Stimulated activated CD8-positive, alpha-beta memory T cell treated with anti-CD3 and anti-CD28 coated beads, Interleukin-15, amount 100 ng/mL, for 24 hours (primary cell): ENCODE measurements at places on chromosomes 4 and X.

DNA sequence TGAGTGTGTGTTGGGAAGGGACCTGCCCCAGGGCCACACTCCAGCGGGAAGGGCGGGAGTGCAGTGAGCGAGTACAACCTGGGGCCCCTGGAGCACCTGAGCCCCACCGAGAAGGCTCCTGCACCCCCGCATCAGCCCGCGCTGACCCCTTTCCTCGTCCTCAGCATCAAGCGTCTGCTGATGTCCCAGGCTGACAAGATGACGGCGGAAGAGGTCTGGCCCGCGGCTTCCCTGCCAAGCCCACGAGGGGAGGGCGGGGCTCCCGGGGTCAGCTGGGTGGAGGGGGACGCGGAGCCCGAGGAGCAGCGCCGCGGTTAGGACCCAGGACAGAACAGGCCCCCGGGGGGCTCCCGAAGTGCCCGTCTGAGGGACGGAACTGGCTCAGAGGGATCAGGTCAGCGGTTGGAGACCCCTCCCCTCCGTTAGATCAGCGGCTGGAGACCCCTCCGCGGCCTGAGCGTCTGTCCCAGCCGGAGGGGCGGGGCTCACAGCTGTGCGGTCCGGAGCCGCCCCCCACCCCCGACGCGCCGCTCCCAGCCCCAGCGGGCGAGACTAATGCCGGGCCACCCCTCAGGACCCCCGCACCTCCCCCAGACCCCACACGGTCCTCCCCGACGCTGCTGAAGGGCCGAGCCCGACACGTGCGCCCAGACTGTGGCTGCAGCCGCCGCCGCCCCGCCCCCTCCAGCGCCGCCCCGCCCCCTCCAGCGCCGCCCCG, 6.7 kb downstream of the MYL5 start:
- DNase-seq = no peak

DNA sequence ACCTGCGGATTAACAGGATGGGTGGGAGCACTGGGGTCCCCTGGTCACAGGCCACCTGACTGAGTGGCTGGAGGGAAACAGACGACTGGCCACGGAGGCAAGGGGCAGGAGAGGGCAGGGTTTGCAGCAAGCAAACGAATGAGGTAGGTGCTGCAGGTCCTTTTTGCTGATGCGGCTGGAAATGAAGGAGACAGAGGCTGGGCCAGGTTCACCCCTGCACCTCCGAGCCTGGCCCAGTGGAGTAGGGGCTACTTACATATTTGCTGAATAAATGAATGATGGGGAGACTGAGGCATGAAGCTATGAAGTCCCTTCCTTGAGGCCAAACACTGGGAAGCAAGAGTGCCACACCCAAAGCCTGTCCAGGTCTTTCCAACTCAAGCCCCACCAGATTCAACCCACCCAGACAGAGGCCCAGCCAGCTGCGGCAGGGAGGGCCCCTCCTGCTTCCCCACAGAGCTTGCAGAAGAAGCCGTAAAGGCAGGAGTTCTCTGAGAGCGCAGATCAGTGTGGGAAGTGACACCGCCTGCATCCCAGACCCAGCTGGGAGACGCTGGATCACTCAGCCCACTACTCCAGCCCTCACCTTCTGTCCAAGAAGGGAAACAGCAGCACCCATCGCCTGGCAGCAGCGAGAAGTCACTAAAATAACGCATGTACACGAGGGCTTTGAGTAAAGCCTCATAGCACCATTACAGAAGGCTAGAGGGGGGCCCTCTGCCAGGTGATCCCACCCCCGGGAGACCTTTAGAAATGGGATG, 36.1 kb upstream of the C4orf50 start:
- no peak for DNase-seq

GRCh38 chr4:161564230-161564834, 599.5 kb downstream of the FSTL5 start:
- no peak for DNase-seq

GRCh38 chr4:14700083-14700482, 302.2 kb upstream of the CPEB2 start:
- DNase-seq = no peak

- no peak for DNase-seq
Measured at GRCh38 chr4:153788413-153789276, at the start of gene SFRP2. TSS of gene SFRP2 (minus strand) at chr4:153789083. CDS start at chr4:153788835, 248 bp downstream.

DNA sequence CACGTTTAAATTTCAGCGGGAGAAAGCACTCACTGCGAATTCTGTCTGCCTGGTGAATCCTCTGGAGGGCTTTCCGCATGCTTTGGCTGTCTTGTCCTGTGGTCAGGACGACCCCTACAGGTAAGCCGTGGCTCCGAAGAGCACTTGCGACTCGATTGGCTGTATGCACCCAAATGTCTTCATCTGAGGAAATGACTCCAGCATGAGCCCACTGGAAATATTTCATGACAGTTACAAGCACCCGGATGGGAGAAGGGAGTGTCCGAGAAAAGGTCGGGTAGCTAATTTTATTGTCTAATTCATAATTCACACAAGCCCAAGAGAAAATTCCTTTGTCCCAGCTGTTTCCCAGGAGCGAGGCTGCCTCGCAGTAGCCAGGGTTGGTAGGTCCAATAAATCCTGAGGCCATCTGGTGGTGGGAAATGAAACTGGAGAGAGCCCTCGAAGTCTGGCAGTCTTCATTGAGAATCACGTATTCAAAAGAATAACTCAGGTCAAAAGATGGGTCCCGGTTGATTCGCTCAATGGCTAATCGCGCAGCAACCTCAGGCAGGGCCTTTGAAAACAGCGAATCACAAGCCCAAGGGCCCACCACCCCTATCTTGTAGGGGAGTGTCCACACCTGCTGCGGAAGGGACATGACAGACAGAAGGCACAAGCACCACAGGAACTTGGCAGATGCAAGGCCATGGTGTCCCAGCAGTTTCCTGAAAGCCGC, 6.6 kb downstream of the GUCY2F start:
- no peak for DNase-seq

GRCh38 chrX:72046447-72046846, 85.3 kb downstream of the RTL5 start:
- no peak for DNase-seq

DNA sequence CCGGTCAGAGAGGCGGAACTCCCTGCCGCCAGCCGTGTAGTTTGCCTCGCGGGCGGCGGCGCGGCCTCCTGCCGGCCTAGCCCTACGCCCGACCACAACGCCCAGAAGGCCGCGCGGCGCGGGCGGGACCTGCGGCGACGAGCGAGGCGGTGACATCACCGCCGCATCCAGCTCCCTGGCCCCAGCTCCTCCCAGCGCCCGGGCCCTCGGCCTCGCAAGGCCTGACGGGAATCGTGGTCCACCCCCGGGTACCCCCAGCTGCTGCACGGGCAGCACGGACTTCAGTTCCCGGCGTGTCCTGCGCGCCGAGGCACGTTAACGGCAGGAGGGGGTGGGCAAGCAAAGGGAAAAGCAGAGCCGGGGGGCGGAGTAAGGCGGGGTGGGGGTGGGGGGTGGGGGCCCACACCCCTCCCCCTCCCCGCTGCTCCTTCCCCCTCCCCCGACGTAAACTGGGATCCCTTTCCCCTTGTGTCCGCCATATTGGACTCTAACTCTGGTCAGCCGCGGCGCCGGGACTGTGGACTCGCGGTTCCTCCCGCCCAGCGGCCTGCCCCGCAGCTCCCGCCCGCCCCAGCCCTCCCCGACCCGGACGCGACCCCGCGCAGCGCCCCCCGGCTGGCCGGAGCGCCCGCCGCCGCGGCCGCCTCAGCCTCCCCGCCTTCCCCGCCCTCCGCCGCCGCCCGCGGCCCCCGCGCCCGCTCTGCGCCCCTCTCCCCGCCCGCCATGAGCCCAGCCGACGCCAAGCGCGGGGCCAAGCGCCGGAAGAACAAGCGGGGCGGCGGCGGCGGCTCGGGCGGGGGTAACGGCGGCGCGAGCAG, at the start of gene FAM193A:
Gene FAM193A (plus strand): TSS at position 455 of the 818 bp plus-strand sequence. CDS start 269 bp downstream, at position 724.
- peak; percentile 90 for DNase-seq

- no peak for DNase-seq
Measured at GRCh38 chr4:182265881-182266280, 22.7 kb downstream of the TENM3 start.

- no peak for DNase-seq
Measured at GRCh38 chr4:156223985-156224384, 270.3 kb upstream of the CTSO start.

- DNase-seq = no peak
Measured at GRCh38 chr4:111540671-111541070, 604.6 kb upstream of the FAM241A start.

- no peak for DNase-seq
Measured at GRCh38 chr4:21991562-21991961, 43.0 kb upstream of the KCNIP4 start.

DNA sequence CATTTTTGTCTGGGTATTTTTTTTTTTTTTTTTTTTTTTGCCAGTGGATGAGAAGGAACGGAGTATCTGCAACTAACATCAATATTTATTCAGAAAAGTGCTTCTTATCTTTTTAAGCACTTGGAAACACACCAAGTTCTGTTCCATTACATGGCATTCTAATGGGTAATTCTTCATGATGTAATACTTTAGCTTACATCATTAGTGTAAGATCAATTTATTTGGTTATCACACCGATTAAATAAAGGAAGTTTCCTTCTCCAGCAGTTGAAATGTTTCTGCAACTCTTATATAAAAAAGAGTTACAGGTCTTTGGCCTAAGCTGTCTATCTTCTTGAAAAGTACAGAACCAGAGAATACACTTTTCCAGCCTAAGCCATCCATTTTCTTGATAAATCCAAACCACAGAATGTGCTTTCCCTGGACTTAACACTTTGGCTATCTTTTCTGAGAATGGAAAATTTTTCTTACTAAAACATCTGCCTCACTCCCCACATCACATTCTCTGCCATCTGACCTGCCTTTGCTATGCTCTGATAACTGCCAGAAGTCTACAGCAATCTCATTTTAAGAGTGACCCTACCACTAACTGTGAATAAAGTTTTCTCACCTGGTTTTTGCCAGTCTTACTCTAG, 191.9 kb upstream of the MAB21L2 start:
- no peak for DNase-seq

- DNase-seq = no peak
Measured at GRCh38 chr4:19831644-19832285, 419.9 kb upstream of the SLIT2 start.

DNA sequence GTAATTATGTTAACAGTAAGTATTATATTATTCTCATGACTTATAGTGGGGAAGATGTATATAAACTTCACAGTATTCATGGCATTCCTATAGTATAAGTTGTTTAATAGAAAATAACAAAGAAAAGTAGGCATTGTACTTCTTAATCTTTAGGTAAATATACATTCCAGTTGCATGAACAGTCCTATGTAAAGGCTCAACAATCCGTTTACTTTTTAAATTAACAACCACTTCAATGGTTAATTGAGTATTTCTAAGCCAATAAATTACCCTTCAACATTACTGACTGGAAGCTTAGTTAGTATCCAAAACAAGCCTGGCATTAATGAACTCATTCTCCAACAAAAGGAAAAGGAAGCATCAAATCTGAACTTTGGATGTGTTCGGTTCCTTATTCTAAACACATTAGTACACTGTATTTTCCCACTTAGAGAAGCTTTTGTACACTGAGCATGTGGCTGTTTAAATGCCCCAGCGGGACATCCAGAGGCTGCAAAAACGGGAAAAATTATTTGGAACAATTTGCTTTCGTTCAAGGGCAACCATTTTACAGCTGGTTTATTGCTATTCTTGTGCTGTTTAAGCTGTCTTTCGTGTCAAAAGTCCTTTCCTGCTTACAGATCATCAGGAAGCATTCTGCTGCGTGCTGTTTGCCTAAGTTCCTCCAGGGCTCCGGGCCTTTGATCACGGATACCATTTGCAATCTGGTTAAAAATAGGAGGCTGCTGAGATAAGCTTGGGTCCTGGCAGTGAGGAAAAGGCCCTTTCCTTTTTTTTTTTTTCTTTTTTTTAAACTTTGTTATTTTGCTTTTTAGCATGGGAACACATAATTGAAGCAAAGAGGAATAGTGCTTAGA, 460.3 kb downstream of the SPRY1 start:
- DNase-seq = no peak

GRCh38 chr4:120056246-120056645, 10.4 kb downstream of the MAD2L1 start:
- no peak for DNase-seq

GRCh38 chr4:121736735-121737351, 28.1 kb downstream of the SMIM43 start:
- DNase-seq = no peak

GRCh38 chr4:7894098-7894676, 45.5 kb downstream of the AFAP1 start:
- no peak for DNase-seq

- no peak for DNase-seq
Measured at GRCh38 chr4:3307891-3308575, 15.2 kb downstream of the RGS12 start.
